ENCODE measurements at places on chromosomes 1 and 21.

DNA sequence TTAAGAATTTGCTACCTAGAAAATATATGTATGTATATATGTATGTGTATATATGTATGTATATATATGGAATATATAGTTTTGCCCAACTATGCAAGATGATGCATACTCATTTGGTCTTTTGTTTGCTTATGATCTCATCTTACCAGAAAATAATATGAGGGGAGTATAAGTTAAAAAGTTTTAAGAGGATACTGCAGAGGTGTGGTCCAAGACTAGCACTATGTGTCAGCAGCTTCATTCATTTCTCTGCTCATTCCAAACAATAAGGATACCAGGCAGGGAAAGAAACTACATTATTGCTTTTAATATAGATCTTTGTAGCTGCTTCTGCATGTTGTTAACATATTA lies 22.8 kb downstream of the RCOR3 start:
- no peak for DNase-seq

- no peak for DNase-seq
Observed at GRCh38 chr1:228408041-228408868, 1.6 kb upstream of the TRIM11 start.

DNA sequence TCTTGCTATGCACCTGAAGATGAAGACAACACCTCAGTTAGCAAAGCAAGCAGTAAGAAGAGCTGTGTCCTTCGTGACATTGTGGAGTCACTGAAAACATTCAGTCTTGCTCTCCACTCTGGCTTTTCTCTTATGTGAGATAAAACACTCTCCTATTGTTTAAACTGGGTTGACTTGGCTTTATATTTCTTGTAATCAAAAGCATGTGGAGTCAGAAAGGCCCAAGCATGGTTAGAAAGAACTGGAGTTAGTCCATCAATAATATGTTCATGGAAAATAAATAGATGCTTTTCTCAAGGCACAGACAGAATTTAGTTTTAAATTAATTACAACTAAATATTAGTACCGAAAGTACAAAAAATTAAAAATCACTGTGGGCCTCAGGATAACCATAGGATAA lies 61.7 kb downstream of the UBE2U start:
- DNase-seq = no peak

- DNase-seq = no peak
Observed at GRCh38 chr1:42957229-42957879, 1.3 kb downstream of the SLC2A1 start.

- no peak for DNase-seq
Observed at GRCh38 chr1:179876300-179876715, 1.3 kb downstream of the TOR1AIP2 start.

DNA sequence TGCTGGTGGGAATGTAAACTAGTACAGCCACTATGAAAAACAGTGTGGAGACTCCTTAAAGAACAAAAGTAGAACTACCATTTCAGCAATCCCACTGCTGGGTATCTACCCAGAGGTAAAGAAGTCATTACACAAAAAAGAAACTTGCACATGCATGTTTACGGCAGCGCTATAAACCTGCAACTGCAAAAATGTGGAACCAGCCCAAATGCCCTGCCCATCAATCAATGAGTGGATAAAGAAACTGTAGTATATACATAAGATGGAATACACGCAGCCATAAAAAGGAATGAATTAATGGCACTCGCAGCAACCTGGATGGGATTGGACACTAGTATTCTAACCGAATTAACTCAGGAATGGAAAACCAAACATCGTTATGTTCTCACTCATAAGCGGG lies 51.0 kb downstream of the ZSWIM5 start:
- no peak for DNase-seq

DNA sequence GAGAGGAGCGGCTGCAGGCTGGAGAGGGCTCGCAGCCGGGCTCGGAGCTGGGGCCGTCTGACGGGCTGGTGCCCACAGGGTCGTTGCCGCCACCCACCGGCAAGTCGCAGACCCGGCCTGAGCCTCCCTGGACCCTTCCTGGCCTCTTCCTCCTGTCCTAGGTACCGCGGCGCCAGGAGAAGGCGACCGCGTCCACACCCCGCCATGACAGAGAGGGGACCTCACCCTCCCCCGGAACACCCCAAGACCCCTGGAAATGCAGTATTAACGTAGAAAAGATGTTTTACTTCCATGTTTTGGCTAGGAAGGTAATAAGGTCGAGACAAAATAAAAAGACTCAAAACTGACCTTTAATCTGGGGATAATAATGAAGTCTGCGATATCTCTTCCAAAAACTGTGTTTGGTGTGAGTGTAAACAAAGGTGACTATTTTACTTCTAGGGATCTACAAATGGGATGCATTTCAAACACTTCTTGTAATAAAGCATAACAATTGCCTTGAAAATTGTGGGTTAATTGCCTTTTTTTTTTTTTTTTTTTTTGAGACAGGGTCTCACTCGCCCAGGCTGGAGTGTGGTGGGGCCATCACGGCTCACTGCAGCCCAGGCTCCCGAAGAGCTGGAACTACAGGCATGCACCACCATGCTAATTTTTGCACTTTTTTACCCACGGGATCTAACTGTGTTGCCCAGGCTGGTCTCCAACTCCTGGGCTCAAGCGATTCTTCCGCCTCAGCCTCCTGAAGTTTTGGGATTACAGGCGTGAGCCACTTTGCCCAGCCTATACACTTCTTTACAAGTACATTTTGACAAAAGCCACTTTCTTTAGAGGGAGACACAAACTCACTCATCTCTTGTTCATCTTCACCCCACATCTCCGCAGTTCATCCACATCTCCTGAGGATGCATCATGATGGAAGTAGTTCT lies 838 bp upstream of the RSRP1 start:
- no peak for DNase-seq

Measured in stimulated activated CD8-positive, alpha-beta memory T cell treated with anti-CD3 and anti-CD28 coated beads, Interleukin-2, amount 100 ng/mL, for 1 hour (primary cell).